ENCODE measurements at places on chromosomes 7 and 10. TPM values are rescaled to one million over a fixed set of nuclear protein-coding genes. Genes with fewer than 3 reads are reported as not detected.
A peak's percentile ranks its signal among the peaks of the same experiment; 100 is the strongest.

GRCh38 chr7:105487579-105488571 is 34.2 kb downstream of the PUS7 start:
- DNase-seq: no peak

- DNase-seq: peak; percentile 46
Observed at GRCh38 chr10:5094265-5095205, at the start of gene AKR1C3. Gene AKR1C3 (plus strand): TSS chr10:5094414. CDS start chr10:5094445, 31 bp downstream.

GRCh38 chr7:151759591-151760042 is 117.3 kb downstream of the PRKAG2 start:
- DNase-seq: peak; percentile 64

GRCh38 chr10:94936721-94937120 is 1.7 kb upstream of the CYP2C9 start:
- DNase-seq: no peak

GRCh38 chr7:151864081-151864480 is 12.8 kb downstream of the PRKAG2 start:
- no peak for DNase-seq

- DNase-seq: no peak
Observed at GRCh38 chr7:82859106-82859850, 303.4 kb downstream of the PCLO start.

GRCh38 chr10:35035606-35036005 is 54.5 kb downstream of the CUL2 start:
- DNase-seq: no peak

DNA sequence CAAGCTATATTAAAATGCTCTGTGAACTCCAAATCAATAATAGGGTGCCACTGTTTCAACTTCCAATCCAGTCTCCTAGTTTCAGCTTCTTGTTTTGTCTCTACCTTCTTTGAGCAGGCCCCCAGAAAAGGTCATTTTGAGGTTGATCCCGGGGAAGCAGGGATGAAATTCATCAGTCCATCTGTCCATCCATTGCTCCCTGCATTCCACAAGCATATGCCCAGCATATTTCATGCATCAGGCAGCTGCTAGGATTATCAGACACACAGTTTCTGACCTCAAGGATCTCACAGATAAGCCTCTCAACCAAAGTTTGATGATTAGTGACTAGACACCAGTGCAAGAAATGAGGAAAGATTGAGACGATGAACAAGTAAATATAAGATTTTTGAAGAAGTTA is 186.6 kb upstream of the PDE1C start:
- DNase-seq: no peak

DNA sequence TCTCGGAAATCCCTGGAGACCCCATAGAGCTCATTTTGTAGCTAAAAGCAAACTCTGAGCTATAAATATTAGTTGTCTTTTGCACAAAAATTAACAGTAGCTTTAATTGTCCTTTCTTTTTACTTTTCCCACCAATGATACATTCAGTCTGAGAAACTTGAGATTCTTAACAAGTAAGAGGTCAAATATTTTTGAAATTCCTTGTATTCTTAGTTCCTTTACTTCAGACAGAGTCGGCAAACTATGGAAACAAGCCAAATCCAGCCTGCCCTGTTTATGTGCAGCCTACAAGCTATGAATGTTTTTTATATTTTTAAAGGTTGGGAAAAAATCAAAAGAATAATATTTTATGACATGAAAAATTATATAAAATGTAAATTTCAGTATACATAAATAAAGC is 146.6 kb downstream of the CTNNA3 start:
- DNase-seq: no peak

PDSS1 gene
- 11.9 TPM for polyA plus RNA-seq

RNF32 gene
- polyA plus RNA-seq: 1.1 TPM

TPK1 gene
- 16.3 TPM for polyA plus RNA-seq

PON1 gene
- 1.0 TPM for polyA plus RNA-seq

All from left renal pelvis (tissue), 4 donors.